ENCODE measurements at places on chromosomes 7 and 10.
A peak's percentile ranks its signal among the peaks of the same experiment; 100 is the strongest.

- DNase-seq: peak; percentile 64
Observed at GRCh38 chr7:158829021-158829341, 328 bp downstream of the ESYT2 start.

GRCh38 chr7:96299496-96299895 lies 22.4 kb downstream of the SLC25A13 start:
- no peak for DNase-seq

- DNase-seq: no peak
Observed at GRCh38 chr7:84245835-84246234, 51.2 kb upstream of the SEMA3A start.

DNA sequence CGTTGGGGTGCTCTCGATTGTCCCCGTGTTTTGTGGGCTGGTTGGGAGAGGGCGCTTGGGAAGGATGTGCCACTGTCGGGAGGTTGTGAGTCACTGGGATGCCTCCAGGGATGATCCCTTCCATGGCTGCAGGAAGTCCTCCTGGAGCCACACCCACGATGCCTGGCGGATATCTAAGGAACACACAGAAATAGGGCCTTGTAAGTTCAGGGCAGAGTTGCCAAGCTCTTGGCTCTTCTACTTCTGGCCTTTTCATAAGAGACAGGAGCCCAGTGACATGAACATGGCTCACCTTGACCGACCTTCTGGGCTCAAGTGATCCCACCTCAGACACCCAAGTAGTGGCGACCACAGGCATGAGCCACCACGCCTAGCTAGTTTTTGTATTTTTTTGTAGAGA lies 47.6 kb downstream of the ZRANB1 start:
- DNase-seq: peak; percentile 10

DNA sequence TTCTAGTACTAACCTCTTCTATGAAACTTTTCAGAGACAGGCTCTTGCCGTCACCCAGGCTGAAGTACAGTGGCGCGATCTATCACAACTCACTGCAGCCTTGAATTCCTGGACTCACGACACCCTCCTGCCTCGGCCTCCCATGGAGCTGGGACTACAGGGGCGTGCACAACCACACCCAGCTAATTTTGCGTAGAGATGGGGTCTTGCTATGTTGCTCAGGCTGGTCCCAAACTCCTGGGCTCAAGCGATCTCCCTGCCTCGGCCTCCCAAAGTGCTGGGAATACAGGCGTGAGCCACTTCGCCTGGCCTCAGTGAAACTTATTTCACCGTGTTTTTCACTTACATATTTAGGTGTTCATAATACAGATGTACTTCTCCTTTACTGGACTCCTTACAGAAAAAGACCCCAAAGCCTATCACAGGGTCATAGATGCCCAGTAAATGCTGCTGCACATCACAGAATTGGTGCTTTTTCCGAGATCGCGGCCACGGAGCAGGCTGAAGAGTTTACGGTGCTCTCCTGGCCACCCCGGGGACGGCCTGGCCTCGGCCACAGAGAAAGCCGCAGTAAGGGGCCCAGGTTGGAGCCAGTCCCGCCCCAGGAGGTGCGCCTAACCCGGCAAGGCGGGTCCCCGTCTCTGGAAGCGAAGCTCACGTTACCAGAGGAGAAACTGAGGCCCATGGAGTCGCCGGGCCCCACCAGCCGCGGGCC lies 595 bp downstream of the TBL2 start:
- DNase-seq: peak; percentile 36

DNA sequence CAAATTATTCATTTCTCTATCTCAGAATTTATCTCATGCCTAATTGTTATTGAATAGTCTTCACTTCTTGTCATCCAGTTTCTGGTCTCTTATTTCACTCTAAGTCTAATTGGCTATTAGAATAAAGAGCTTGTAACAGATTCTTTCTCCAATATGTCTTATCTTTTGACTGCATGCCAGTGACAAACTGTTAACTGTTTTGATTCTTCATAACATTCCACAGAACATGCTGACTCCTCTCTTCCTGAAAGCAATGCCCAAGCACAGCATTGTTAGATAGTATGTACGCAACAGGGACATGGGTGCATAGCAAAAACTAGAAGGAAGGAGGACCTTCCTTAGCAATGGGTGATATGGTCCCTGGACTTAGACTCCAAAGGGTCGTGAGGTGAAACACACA lies 65.4 kb downstream of the TRUB1 start:
- DNase-seq: no peak

DNA sequence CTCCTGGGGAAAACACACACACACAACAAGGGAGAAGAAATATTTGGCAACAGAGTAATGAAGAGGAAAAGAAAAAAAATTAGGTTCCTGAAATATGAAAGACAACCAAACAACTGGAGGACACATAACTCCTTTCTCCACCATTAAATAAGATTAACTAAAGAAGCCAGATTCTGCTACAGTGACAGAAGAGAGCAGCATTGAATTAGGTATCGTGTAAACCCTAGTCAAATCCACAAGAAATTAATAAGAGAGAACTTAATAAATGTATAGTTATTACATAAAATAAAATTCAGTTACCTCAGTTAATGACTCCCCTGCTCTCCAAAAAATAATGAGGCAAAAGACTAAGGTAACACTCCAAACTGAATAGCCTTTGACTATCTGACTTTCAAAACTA lies 306.7 kb downstream of the CRPPA start:
- no peak for DNase-seq

DNA sequence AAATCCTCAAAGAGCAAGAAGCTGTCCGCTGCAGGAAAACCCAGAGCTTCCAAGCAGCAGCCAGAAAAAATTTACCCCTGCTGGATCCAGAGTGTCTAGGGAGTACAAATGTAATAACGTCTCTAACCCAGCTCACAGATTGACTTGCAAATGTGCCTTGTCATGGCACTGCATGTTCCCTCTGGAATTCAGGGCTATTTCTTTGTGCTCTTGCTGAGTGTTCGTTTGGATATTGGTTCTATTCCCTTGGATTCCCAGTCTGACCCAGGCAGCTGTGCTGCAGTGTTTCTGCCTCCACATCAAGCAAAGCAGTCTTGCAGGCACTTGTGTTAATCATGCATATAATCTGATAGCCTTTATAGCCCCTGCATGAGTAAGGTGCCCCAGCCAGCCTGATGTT lies 209.9 kb upstream of the GHITM start:
- DNase-seq: no peak

DNA sequence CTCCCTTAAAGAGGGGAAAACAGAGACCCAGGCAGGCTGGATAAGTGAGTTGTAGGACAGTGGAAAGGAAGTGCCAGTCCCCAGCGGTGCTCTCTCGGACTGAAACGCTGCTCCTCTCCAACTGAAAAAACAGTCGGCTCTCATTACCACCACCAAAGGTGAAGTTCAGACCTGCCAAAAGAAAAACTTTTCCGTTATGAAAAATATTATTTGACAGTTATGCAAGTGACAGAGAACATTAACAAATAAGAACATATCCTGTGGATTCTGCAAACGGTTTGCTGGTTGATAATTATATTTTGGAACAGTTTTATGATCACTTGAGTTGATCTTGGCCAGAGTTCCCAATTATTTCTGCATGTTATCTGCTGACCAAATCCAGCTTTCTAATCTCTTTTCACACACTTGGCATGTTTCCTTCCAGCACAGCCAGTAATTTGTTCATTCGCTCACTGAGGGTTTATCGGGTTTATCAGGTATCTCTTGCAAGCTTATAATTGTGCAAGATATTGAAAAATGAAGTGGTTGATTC lies 82.6 kb downstream of the PTPRE start:
- no peak for DNase-seq

GRCh38 chr10:33337326-33337957 lies 3.0 kb upstream of the NRP1 start:
- peak; percentile 14 for DNase-seq

- no peak for DNase-seq
Observed at GRCh38 chr7:115319541-115319940, 397.6 kb downstream of the MDFIC start.

DNA sequence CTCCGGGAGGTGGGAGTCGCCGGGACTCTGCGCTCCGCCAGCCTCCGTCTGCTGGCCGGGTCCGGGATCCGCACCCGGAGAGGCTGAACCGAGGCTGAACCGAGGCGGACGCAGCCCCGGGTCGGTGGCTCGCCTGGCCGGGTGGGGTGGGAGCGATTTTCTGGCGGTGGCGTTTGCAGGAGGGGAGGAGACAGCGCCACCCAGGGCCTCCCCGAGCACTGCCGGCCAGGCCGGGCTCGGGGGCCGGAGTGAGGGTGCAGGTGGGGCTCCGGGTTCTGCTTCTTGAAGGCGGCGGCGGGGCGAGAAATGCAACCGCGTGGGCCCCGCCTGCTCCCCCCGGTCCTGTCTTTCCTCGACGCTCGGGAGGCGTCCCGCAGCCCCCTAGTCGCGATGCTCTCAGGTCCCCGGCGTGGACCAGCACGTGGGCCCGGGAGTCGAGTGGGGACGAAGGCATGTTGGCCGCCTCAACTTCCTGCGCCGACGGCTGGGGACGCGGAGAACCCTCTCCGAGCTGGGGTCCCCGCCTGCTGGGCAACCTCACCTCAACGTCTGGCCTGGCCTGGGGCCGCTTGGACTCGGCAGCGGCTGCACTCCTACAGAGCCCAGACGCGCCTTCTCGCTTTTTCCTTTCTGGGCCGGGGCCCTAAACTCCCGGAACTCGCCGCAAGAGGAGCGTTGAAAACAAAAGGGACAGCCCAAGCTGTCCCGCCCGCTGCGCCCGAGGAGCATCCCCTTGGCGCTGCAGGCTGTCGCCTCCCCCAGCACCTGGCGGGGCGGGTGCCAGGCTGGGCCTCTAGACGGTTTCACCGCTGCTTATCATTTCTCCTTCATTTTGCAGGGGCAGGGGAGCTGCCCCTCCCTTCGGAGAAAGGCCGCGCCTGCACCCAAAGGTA lies 25.2 kb upstream of the VAX1 start:
- DNase-seq: no peak

GRCh38 chr7:158004123-158004490 lies 583.5 kb downstream of the PTPRN2 start:
- DNase-seq: no peak

GRCh38 chr10:75239096-75239790 lies 3.5 kb upstream of the COMTD1 start:
- no peak for DNase-seq

GRCh38 chr10:129495698-129496097 lies 28.7 kb downstream of the MGMT start:
- DNase-seq: no peak

GRCh38 chr10:99730026-99730425 lies 1.9 kb downstream of the COX15 start:
- no peak for DNase-seq

DNA sequence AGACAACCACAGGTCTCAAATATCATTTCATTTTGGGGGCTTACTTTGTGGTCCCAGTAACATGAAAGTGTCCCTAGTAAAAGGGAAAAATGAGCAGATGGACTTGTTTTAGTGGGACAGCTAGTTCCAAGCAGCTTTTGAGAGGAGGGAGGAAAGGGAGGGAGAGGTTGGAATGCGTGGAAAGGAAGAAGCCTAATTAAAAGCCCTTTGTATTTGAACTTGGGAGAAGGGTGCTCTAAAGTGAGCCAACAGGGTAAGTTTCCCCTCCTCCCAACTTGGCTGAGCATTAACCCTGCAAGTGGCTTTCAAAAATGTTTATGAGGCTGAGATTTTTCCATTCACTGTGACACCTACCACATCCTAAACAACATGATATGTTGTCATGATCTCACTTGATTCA lies 38.8 kb upstream of the LYZL1 start:
- no peak for DNase-seq

- DNase-seq: no peak
Observed at GRCh38 chr10:68954904-68955303, 1.1 kb upstream of the DDX21 start.
